ENCODE measurements at places on chromosomes 11 and 22. TPM values are rescaled to one million over a fixed set of nuclear protein-coding genes. Genes with fewer than 3 reads are reported as not detected.

- peaks cover 30% of the 10 kb centered on the region for H3K4me1 ChIP-seq
- H3K36me3 ChIP-seq: no peaks in the 10 kb centered on the region
- no peak overlapping the region for H3K27ac ChIP-seq
- H3K4me3 ChIP-seq: no peak overlapping the region
- no peak for DNase-seq
These were observed 58.6 kb downstream of the SYTL2 start for GRCh38 chr11:85752201-85752889.

Gene FAM83F
- not detected for total RNA-seq

Gene POTEH
- total RNA-seq: under 0.01 TPM

Gene OR52N4
- not detected for total RNA-seq

DNA sequence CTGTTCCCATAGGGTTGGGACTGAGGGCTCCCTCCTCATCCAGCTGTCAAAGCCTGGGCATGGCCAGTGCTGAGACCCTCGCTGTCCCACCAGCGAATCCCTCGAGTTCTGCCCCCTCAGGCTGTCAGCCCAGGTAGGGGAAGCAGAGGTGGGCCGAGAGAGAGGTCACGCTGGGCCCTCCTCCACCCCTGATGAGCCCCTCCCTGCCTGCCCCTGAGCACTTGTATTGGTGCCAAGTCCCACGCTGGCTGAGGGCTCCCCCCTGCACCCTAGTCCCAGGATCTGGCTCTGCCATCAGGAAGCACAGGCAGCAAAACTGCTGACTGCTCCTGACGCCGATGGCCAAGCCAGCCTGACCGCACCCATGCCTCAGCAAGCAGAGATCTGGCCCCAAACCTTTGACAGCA, 3.3 kb downstream of the PRR33 start:
- H3K4me1 ChIP-seq: no peaks in the 10 kb centered on the region
- peak; percentile 72 for DNase-seq
- no peaks in the 10 kb centered on the region for H3K27me3 ChIP-seq
- no peak overlapping the region for H3K4me3 ChIP-seq
- peaks cover 12% of the 10 kb centered on the region for H3K36me3 ChIP-seq

Gene PATE4
- not detected for total RNA-seq

Gene GTSE1
- total RNA-seq: 1.8 TPM

Gene BAIAP2L2
- total RNA-seq: 0.88 TPM

Gene GSTT2B
- total RNA-seq: 13.8 TPM

Gene TBX1
- total RNA-seq: not detected

DNA sequence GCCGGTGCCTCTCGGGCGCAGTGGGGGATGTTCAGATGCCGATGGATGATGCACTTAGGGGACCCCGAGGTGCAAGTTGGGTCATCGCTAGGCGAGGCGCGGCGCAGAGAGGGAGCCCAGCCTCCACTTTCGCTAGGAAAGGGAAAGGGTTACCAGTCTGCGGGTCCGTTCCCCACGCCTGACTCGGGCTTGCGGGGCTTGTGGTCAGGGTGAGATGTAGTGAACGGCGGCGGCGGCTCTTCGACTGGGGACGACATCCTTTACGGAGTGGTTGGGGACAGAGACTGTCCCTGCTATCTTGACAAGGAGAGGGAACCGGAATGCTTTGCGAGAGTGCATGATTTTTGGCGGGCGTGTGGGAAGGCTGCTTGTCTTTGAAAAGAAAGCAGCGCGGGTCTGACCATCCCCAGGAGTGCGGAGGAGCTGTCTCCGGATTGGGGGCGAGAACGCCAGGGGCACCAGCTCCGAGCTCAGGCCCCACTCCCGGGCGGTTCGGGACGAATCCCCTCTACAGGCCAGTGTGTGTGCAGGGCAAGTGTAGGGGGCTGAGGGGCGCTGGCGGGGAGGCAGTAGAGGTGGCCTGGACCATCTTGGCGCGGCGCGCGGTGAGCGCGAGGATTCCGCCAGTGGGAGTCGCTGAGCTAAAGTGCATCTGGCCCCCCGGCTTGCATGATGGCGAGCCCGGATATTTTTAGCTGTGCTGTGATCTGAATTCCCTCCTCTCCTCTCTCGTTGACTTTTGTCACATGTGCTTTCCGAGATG, 1.1 kb downstream of the FAT3 start:
- H3K27me3 ChIP-seq: peaks cover 63% of the 10 kb centered on the region
- H3K36me3 ChIP-seq: no peaks in the 10 kb centered on the region
- H3K4me1 ChIP-seq: peaks cover 4% of the 10 kb centered on the region
- peak; percentile 70 for DNase-seq

Gene PTH
- not detected for total RNA-seq

Gene KIF18A
- 4.0 TPM for total RNA-seq

Gene SLC22A12
- not detected for total RNA-seq

DNA sequence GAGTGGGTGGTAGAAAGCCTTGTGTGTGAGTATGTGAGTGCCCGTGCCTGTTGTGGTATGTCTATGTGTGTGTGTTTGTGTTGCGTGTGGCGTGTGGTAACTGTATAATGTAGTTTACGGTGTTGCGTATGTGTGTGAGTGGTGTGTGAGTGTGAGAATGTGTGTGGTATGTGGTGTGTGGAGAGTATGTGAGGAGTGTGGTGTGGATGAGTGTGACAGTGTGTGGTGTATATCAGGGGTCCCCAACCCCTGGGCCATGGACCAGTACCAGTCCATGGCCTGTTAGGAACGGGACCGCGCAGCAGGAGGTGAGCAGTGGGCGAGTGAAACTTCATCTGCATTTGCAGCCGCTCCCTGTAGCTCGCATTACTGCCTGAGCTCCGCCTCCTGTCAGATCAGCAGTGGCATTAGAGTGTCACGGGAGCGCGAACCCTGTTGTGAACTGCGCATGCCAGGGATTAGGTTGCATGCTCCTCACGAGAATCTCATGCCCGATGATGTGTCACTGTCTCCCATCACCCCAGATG, 5.7 kb downstream of the UPK3A start:
- peak overlapping the region; percentile 39 for H3K4me3 ChIP-seq
- no peaks in the 10 kb centered on the region for H3K36me3 ChIP-seq
- H3K27ac ChIP-seq: no peak overlapping the region
- H3K4me1 ChIP-seq: peaks cover 10% of the 10 kb centered on the region
- peaks cover 18% of the 10 kb centered on the region for H3K27me3 ChIP-seq

GRCh38 chr11:48074425-48075181, 94.2 kb downstream of the PTPRJ start:
- no peak for DNase-seq
- H3K36me3 ChIP-seq: peaks cover 4% of the 10 kb centered on the region
- no peak overlapping the region for H3K4me3 ChIP-seq
- H3K27ac ChIP-seq: no peak overlapping the region
- H3K4me1 ChIP-seq: no peaks in the 10 kb centered on the region
- no peaks in the 10 kb centered on the region for H3K27me3 ChIP-seq

Gene MAP6
- total RNA-seq: 0.72 TPM

DNA sequence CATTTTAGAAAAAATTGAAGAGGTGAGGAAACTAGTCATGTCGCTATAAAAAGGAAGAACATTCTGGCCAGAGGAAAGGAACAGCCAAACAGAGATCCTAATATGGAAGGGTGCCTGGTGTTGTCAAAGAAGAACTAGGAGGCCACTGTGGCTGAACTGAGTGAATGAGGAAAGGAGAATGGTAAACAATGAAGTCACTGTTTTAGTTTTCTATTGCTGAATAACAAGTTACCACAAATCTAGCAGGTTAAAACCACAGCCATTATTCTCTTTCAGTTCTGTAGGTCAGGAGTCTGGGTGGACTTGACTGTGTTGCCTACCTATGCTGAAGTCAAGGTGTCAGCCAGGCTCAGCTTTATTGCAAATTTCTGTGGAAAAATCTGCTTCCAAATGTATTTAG, 549.3 kb upstream of the CCDC90B start:
- H3K4me1 ChIP-seq: no peaks in the 10 kb centered on the region
- H3K27ac ChIP-seq: no peak overlapping the region
- no peaks in the 10 kb centered on the region for H3K36me3 ChIP-seq
- H3K27me3 ChIP-seq: no peaks in the 10 kb centered on the region

Gene CYP2D6
- total RNA-seq: 0.36 TPM

DNA sequence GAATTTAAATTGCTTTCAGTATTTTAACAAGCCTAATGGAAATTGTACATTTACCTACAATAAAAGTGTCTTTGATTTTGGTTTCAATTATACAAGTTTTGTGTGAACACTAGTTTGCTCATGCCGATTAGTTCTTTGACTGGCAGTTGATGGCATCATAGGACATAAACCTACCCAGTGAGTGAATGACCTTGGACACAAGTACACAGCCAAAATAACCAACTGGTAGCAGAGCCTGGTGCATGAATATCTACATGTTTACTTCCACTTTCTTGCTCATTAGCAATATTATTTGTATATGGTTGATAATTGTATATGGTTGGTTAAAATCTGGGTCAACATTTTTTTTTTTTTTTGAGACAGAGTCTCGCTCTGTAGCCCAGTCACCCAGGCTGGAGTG, 37.8 kb downstream of the STIM1 start:
- DNase-seq: no peak
- H3K4me1 ChIP-seq: peaks cover 18% of the 10 kb centered on the region
- H3K27ac ChIP-seq: no peak overlapping the region
- no peaks in the 10 kb centered on the region for H3K27me3 ChIP-seq

DNA sequence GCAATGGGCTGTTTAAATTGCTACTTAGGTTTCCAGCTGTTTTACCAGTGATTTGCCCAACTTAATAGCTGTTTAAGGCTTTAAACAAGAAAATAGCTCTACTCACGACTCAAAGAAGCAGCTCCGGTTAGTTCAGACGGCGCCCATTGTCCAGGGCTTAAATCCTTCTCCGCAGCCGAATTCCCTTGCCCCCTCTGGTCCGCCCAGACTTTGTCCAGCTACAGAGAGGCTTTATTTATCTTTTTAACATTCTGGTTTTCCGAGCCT, 20.9 kb upstream of the SCUBE1 start:
- no peak overlapping the region for H3K4me3 ChIP-seq
- DNase-seq: no peak
- no peaks in the 10 kb centered on the region for H3K4me1 ChIP-seq
- no peaks in the 10 kb centered on the region for H3K36me3 ChIP-seq

GRCh38 chr11:69463181-69463994, 18.1 kb upstream of the LINC01488 start:
- H3K27ac ChIP-seq: no peak overlapping the region
- H3K4me3 ChIP-seq: no peak overlapping the region
- peak; percentile 98 for DNase-seq
- no peaks in the 10 kb centered on the region for H3K36me3 ChIP-seq

GRCh38 chr11:70568814-70569617, 170.7 kb downstream of the CTTN start:
- peaks cover 6% of the 10 kb centered on the region for H3K4me1 ChIP-seq
- no peaks in the 10 kb centered on the region for H3K36me3 ChIP-seq
- no peak for DNase-seq
- peak overlapping the region; percentile 65 for H3K4me3 ChIP-seq
- H3K27ac ChIP-seq: no peak overlapping the region

- no peaks in the 10 kb centered on the region for H3K4me1 ChIP-seq
- H3K4me3 ChIP-seq: no peak overlapping the region
- DNase-seq: peak; percentile 63
- no peak overlapping the region for H3K27ac ChIP-seq
- H3K36me3 ChIP-seq: no peaks in the 10 kb centered on the region
- peaks cover 47% of the 10 kb centered on the region for H3K27me3 ChIP-seq
These were observed 1.7 kb downstream of the IL17REL start for GRCh38 chr22:50010676-50011446.

DNA sequence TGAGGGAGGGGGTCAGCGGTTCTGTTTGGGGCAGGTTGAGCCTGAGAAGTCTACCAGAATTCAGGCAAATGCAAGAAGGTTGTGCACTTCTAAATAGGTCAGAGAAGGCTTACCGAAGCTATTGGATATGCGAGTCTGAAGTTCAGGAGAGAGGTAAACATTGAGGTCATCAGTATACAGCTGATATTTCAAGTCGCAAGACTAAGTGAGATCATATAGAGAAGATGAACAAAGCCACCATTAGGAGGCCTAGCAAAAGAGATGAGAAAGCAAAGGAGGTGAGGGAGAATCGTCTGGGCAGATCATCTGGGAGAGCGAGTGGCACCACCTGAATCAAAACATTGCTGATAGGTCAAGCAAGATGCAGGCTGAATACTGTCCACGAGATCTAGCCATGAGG, 430.6 kb downstream of the BUD13 start:
- H3K27me3 ChIP-seq: no peaks in the 10 kb centered on the region
- DNase-seq: no peak
- H3K36me3 ChIP-seq: no peaks in the 10 kb centered on the region
- H3K27ac ChIP-seq: no peak overlapping the region
- no peaks in the 10 kb centered on the region for H3K4me1 ChIP-seq
- H3K4me3 ChIP-seq: no peak overlapping the region

Gene ARHGEF17
- 67.0 TPM for total RNA-seq

DNA sequence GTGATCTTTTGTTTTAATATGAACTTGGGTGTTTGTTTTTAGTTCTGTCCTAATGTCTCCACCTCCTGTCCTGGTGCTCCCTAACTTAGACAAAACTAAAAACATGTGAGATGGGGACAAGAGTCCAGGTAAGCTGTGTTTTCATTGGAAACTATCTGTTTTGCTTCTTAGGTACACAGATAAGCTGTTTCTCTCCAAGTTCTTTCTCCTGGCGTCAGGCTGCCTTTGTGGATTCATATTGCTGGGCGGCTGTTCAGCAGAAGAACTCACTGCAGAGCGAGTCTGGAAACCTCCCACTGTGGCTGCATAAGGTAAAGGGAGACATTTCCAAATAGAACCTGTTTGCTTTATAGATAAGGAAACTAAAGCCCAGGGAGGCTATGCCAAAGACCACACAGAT, 24.7 kb downstream of the PANX1 start:
- H3K4me3 ChIP-seq: no peak overlapping the region
- H3K27me3 ChIP-seq: no peaks in the 10 kb centered on the region
- no peak for DNase-seq
- no peaks in the 10 kb centered on the region for H3K36me3 ChIP-seq
- no peak overlapping the region for H3K27ac ChIP-seq
- H3K4me1 ChIP-seq: peaks cover 32% of the 10 kb centered on the region

Gene INPP5J
- 0.36 TPM for total RNA-seq

Gene VSTM5
- 0.36 TPM for total RNA-seq

Gene MYO18B
- total RNA-seq: not detected

DNA sequence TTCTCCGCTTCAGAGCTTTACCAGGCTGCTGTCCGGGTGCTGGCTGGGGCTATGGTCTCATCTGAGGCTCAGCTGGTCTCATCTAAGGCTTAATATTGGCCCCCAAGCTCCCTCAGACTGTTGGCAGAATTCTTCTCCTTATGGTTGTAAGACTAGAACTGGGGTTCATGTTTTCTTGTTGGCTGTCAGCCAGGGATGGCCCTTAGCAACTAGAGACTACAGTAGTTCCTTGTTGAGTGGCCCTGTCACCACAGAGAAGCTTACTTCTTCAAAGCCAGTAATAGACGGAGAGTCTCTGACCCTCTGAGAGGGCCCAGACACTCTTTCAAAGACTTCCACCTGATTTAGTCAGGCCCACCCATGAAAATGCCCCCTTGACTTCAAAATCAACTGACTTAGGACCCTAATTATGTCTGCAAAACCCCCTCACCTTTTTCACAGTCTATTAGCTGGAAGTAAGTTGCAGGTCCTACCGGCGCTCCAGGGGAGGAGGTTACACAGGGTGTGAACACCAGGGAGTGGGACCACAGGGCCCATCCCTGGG, 24.2 kb upstream of the TREH start:
- no peak overlapping the region for H3K27ac ChIP-seq
- no peak overlapping the region for H3K4me3 ChIP-seq
- DNase-seq: no peak

Gene TRPC6
- total RNA-seq: under 0.01 TPM

Gene C11orf52
- total RNA-seq: 1.2 TPM

All from osteoblast (primary cell).